Stimulated activated CD8-positive, alpha-beta memory T cell treated with anti-CD3 and anti-CD28 coated beads, Interleukin-7, amount 100 ng/mL, for 1 hour (primary cell): ENCODE measurements at places on chromosomes 5 and 9.

DNA sequence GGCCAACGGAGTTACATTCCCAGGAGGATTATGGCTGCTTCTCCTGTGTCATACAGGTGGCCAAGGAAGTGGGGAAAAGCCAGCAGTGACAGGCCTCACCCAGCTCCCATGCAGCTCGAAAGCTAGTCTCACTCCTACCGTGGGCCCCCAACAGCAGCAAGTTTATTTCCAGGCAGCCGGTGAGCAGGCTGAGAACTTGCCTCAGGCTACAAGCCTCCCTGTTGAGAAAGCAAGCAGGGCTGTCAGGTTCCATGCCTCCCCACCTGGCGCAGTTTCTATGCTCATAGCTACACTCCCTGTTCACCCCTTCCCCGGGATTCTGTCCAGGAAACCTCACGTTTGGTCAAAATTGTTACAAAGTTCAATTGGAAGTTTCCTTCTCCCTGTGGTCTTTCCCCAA is 27.5 kb upstream of the DNAH5 start:
- DNase-seq = no peak

- no peak for DNase-seq
Observed at GRCh38 chr9:18580151-18580550, 106.2 kb downstream of the ADAMTSL1 start.

- DNase-seq = no peak
Observed at GRCh38 chr9:16675131-16675530, 195.3 kb downstream of the BNC2 start.

- DNase-seq = no peak
Observed at GRCh38 chr9:138082918-138083636, 205.5 kb downstream of the CACNA1B start.

- no peak for DNase-seq
Observed at GRCh38 chr9:10512144-10512543, 100.7 kb downstream of the PTPRD start.

DNA sequence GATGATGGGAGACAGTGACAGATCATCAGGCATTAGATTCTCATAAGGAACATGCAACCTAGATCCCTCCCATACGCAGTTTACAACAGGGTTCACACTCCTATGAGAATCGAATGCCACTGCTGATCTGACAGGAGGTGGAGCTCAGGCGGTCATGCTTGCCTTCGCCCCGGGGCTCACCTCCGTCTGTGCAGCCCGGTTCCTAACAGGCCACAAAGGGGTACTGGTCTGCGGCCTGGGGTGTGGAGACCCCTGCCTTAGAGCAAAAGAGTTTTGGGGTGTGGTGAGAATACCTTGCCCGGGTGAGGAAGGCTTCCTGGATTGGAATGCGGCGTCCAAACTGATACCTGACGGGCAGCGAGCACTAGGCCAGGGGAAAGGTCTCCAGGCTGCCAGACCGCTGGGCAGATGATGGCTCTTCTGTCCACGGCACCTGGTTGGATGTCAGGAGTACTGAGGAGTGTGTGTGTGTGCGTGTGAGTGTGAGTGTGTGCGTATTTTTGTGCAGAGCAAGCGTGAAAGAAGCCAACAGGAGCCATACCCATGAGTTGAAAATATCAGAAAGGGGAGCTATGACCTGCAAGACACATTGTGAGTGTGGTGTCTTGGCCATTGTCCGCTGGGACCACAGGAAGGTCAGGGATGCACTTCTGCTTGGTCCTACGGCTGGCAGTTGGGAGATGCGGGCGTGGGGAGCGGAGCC is 55.4 kb downstream of the ACER2 start:
- DNase-seq = no peak

- DNase-seq = no peak
Observed at GRCh38 chr9:107789001-107789700, 299.6 kb upstream of the KLF4 start.

- no peak for DNase-seq
Observed at GRCh38 chr5:138789771-138790242, 36.6 kb downstream of the CTNNA1 start.
